ENCODE measurements at places on chromosomes 4 and X. TPM values are rescaled to one million over a fixed set of nuclear protein-coding genes. Genes with fewer than 3 reads are reported as not detected.

Gene CITED1
- not detected for total RNA-seq

Gene TRMT10A
- 16.1 TPM for total RNA-seq

Gene AMOT
- total RNA-seq: 9.0 TPM

Gene SPACA5
- total RNA-seq: not detected

Gene DIAPH2
- 17.9 TPM for total RNA-seq

Gene MAGEA8
- total RNA-seq: not detected

Gene ERVMER34-1
- total RNA-seq: 5.4 TPM

Gene CENPVL2
- total RNA-seq: not detected

Gene MAP3K15
- 1.3 TPM for total RNA-seq

Gene L1CAM
- total RNA-seq: 623 TPM

Gene NAP1L2
- 2.1 TPM for total RNA-seq

Data from renal cortical epithelial cell (primary cell).